ENCODE measurements at places on chromosomes 5 and 9.

- no peak for ATAC-seq
Observed at GRCh38 chr5:128766406-128766805, 198.9 kb upstream of the SLC27A6 start.

DNA sequence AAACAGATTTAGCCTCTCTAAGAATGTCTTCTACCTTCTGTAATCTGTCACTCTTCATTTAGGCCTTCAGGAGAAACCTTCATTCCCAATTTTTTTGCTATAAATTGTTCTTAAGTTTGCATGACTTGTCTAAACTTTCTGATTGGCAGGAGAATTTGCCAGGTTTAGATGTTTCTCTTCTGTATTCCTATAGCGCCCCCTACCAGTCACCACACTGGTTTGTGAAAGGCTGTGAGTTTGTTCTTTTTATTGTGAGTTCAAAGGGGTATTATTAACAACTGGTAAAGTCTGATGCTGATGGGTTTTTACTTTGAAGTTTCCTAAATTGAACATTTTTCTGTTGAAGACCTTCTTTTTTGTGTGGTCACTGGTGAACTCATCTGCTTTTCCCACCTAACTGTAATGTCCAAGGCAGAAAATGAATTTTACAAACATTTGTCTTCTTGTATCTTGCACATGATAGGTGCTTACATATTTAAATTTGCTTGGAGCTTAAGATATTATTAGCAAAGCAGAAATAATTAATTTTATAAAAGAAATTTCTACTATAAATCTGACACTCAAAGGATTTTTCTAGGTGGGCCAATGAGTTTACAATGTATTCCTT, 18.4 kb upstream of the F2RL2 start:
- peak; percentile 87 for ATAC-seq

DNA sequence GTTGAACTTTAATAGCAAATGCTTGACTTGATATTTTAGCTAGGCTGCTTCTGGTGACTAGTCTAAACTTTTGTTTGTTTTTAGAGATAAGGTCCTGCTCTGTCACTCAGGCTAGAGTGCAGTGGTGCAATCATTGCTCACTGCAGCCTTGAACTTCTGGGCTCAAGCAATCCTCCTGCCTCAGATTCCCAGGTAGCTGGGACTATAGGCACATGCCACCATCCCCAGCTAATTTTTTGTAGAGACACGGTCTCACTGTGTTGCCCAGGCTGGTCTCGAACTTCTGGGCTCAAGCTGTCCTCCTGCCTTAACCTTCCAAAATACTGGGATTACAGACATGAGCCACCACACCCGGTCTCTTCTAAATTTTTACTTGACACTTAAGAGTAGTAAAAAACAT, 20.7 kb downstream of the CDC37L1 start:
- no peak for ATAC-seq

DNA sequence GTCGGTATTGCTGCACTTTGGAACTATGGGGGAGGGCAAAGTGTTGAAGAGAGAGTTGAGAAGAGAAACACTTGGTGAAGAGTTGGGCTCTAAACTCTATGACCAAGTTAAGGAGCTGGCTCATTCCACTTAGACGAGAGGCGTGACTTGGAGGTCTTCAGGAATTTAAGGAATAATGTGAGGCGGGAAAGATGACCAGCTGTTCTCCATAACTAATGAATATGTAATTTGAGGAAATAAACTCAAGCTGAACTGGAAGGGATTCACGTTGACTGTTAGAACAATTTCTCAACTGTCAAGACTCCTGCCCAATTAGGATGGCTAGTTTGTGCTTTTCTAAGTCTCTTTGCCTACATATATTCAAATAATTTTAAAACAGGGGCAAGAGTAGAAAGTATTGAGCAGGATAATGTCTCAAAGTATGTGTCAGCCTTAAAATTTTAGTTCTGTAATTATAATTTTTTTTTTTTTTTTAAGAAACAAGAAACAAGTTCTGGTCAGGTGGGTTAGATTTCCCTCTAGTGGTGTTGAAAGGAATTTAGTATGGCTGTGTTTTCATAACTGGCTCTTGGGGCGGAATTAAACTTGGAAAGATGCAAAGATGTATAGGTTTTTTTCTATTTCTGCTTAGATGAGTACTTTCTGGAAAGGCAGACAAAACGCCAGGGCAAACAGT, 33.4 kb downstream of the TMEM252 start:
- ATAC-seq: peak; percentile 54

DNA sequence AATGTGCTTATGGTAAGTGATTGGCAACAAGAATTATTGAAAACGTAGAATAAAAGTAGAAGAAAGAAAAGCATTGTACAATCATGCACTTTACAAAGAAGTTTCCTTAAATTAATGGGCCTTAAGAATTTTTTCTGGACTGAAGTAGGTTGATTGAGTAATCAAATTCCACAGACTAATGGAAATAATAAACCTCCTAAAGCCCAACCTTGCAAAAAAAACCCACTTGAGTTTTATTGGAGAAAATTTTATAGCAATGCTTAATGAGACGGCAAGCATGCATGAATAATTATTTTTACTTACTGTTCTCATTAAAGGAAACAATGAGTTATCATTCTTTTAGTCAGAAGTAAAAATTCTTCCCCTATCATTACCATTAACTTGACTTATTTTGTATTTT, 676.1 kb upstream of the C9orf72 start:
- no peak for ATAC-seq

- ATAC-seq: peak; percentile 79
Observed at GRCh38 chr9:121222524-121223171, 21.0 kb upstream of the RAB14 start.

DNA sequence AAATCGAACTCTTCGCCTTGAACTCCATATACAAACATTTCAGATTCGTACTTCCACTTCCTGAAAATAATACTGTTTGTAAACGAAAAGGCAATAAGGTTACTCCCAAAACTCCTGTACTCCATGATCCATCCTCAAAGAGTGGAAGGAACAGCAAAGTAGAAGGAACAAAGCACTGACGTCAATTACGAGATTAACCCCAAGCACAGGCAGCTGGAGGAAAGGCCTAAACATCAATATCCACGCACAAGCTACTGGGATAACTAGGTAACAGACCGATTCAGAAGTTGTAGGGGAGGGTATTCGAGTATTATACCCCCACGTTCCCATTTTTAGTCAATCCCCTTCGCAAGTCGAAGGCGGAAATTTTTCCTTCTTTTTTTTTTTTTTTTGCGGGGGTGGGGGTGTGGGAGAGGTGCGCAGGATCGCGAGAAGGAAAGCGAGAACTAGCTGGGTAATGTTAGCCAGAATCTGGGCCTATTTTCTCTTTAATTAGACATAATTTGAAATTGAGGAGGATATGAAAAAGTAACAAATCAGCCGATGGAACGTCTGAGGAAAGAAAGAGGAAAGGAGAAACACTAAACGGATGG, 909 bp downstream of the AFF4 start:
- peak; percentile 56 for ATAC-seq

GRCh38 chr5:170643591-170643990, 139.8 kb downstream of the KCNIP1 start:
- no peak for ATAC-seq

DNA sequence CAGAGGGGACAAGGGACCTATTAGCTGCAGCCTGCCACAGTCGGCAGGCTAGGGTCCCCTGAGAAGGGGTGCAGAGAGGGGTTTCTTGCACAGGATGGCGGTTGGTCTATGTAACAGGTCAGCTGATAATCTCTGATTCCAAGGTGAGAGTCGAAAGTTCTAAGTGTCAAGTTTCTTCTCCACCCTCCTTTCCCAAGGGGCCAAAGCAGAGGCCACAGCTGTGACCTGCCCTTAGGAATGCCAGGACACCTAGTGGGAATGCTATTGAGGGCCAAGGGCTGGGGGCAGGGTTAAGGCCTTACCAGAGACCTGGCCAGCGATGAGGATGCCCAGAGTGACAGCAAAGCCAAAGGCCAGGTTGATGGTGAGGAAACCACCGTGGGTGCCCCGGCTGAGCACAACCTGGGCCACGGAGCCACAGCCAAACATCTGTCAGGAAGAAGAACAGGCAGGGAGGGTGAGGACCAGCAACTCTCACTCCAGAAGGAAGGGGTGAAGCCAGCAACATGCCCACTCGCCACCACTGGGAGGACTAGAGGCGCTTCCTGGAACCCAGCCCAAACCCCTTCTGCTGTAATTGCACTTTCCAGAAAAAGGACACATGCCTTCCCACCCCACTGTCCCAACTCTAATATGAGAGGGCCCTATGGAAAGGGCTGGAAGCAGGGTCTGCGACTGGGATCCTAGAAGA, 3.8 kb downstream of the AQP3 start:
- no peak for ATAC-seq

DNA sequence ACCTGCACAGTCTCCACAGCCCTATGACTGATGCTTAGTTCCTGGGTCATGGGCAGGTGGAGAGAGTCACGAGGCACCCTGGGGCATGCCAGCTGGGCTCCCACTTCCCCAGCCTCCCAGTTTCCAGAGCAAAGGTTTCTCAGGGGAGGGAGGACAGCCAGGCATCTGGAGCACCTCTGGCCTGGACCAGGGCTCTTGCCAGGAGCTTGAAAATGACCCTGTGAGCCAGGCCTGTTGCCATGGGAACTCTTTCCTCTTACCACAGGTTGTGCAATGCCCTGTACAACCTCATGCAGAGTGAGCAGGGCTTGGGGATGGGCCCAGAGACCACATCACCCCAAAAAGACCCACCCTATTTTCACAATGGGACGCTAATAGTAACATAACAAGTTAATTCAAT, 113.1 kb downstream of the PSD2 start:
- no peak for ATAC-seq

DNA sequence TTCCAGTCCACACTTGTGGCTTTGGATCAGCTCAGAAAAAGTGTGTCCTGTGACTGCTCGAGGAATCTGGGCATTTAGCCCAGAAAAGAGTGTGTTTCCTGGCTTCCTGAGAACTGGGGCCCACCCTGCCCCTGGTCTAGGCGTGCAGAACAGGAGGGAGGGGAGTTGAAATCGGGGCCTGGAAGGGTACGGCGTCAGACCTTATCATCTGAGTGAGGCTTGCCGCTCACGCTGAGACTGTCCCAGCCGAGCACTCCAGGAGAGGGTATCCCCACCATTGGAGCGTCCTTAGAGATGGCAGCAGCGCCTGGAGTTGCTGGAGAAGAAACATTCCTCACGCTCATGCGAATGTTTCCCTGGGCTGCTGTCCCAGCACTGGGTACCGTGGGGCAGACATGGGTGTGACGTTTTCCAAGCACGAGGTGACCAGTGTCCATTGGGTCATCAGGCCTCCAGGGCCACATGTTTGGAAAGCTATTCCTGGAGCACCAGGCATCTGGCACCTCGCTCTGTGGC, 22.5 kb downstream of the NEK6 start:
- peak; percentile 83 for ATAC-seq

DNA sequence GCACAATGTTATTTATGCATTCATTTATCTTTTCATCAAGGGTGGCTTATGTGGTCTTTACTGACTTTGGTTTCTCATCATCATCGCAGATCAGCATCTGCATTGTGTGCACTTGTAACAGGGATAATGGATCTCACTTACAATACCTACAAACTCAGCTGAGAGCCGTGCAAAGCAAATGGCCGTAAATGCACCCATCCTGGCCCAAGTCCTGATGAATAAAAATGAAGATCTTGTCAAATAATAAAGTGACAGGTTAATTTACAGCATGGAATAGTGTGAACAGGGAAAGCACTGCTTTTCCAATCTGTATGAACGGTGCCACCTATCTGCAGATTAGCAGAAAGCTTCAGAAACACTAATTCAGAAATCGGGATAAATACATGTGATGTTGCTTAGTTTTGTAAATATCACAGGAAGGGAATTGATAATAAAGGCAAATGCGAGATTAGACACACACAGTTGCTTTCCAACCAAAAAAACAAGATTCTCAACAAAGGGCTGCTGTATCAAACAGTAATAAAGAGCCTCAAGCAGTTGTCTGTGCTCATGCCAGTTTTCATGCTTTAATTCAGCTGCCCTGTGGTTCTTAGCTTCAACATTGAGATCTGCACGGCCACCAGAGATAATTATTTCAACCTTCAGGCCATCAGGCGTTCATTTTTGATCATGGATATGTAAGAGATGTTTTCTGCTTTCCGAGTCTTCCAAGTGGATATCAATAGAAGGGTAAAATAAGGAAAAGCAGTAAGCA, 153.4 kb upstream of the POU5F2 start:
- peak; percentile 60 for ATAC-seq

GRCh38 chr5:14715481-14715880, 51.0 kb downstream of the OTULIN start:
- no peak for ATAC-seq

DNA sequence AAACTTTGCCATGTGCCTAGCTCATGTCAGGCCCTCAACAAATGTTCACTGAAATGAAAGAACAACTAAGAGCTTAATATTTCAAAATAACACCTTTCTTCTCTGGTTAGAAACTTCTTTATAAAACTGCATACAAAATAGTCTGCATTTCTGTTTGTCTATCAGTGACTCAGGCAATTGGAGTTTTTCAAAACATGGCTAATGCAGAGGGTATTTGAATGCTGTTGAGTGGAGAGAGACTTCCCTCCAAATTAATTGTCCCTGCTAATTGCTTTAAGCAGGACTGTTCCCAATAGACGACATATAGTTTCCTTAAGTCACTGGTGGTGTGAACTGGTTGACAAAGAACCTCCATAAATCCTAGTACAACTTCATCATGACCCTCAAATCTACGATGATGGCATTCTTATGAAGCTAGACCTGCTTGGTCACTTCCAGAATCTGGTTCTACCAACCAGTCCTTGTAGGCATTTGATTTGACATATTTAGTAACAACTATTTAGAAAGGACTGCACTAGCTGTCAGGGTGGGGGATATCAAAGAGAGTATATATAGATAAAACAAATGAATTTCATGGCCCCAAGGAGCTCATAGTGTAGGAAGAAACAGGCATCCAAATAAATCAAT, 84.5 kb downstream of the PRLR start:
- no peak for ATAC-seq

- ATAC-seq: peak; percentile 22
Observed at GRCh38 chr5:14101922-14102321, 41.2 kb upstream of the TRIO start.

DNA sequence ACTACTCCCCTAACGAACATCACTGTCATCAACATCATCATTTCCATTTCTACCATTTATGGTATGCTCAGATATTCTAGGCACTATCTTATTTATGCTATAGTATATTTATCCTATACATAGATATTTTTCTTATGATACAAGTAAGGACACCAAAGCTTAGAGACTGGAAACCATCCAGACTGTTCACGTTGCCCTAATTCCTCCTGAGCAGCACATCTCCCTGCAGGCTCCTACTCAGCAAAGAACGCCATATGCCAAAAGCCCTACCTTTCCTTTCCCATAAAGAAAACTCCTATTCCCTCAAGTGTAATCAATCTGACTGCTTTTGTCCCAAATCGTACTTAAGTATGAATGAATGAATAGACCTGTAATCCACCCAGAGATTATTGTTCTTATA, 247.0 kb downstream of the PRELID2 start:
- ATAC-seq: peak; percentile 59

DNA sequence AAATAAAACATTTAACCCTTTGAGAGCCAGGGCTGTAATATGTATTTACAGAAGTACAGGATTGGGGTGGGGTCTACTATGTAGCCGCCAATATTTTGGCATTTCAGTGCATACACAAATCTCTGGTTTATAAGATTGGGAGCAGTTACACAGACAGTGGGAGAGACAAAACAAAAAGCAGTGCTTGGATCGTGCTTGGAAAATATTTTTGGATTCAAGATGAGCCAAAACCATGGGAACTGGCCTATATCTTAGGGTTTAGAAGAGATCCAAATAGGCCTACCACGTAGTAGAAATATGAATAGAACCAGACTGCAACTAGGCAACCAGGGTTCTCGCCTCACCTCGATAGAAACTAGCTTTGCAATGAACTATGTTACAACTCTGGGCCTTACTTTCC, 169.6 kb downstream of the SLC12A2 start:
- ATAC-seq: no peak

GRCh38 chr9:87342743-87343142, 154.9 kb upstream of the DAPK1 start:
- ATAC-seq: no peak

GRCh38 chr9:21967169-21967568, 27.0 kb downstream of the CDKN2A start:
- ATAC-seq: no peak
